ENCODE measurements at places on chromosomes 6 and 20.
A peak's percentile ranks its signal among the peaks of the same experiment; 100 is the strongest.

DNA sequence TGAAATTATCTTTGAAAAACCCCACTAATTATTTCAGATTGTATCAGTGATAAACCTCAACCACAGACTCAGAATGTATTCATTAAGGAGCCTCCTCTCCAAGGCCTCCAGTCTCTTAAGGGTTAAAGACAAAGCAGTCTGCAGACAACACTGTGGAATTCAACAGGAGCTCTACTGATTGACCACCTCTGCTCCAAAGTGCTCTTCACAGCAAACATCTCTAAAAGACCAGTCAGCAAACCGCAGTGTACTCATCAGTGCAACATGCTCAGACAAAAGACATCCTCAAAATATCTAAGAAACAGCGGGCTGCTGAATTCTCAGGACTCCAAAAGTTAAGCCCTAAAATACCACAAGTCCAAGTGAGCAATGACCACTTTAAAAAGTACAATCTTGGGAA lies 42.0 kb downstream of the UQCC1 start:
- no peak for DNase-seq

GRCh38 chr20:3129094-3129493 lies 30.6 kb downstream of the FASTKD5 start:
- no peak for DNase-seq

GRCh38 chr20:53187392-53188068 lies 215.4 kb downstream of the TSHZ2 start:
- no peak for DNase-seq

GRCh38 chr20:18678549-18679419 lies 90.9 kb downstream of the DTD1 start:
- DNase-seq, result no peak

GRCh38 chr6:169341706-169342105 lies 88.1 kb upstream of the THBS2 start:
- no peak for DNase-seq

DNA sequence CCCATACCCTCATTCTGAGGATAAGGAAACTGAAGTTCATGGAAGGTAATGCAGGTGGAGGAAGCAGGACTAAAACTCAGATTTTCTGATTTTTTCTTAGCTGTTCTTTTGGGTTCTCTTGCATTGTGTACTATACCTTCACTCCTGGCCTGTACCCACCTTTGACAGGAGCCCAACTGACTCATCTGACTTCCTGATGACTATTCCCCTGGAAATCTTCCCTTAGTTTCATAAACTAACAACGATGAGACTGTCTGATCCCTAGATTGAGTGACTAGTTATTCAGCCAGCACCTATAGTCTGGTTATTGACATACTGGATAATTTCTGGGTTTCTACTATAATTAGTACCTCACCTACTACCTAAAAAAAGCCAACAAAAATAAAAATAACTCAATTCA lies 10.1 kb downstream of the CRYBG1 start:
- no peak for DNase-seq

DNA sequence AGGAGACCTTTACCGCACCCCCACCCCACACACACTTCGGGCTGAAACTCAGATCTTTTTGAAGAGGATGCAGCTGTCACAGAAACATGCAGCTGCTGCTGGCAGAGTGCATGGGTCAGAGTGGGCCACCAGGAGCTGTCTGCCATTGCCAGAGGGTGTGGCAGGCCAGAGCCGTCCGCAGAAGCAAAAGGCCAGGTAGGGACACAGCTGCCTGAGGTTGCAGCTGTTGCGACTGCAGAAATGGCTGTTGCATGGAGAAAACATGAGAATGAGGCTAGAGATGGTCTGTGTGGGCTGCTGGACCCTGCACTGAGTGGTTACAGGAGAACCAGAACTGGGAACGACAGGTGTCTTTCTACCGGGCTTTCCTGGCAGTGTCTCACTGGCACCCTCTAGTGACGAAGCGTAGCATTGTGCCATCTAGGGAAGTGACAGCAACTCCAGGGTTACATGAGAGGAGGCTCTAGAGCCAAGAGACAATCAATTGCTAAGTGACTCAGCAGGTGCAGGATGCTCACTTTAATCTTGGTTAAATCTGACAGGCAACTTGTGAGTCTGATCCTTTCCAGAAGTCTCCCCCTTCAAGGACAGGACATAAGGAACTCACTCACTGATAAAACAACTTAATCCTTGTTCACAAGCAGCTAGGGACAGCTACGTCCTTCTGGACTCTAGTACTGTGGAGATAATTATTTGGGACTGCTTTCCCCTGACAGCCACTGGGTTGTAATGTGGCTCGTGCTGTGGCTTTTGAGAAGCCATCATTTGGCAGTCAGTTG lies 29.1 kb upstream of the SERPINB9 start:
- DNase-seq, result peak; percentile 89

DNA sequence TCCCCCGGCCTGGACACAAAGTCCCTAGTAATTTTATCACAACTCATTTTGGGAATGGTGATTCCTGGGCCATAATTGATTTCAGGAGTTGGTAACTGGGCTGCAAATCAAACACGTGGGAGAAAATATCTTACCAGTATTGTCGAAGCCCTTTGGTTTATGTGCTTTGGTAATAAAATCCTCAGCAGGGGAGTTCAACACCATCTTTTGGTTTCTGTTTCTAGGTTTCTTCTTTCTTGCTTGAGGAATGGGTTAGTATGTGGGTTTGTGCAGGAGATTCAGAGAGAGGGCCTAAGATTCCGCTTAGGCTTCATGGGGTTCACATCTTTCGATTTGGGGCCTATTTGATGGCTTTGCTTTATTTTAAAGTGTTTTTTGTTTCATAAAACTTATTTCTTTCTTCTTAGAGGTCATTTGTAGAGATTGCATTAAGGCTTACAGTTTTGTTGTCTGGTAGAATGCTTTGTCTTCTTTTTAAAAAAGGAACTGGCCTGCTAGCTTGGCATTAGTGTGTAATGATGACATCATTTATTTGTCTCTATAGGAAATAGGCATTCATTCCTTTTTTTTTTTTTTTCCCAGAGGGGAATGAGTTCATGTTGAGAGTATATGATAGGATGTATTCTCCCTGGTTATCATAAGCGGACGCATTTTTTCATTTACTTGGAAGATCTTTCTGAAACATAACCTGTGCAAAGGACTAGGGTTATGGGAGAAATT lies 45.8 kb downstream of the CYP24A1 start:
- DNase-seq, result no peak

GRCh38 chr20:24488064-24488799 lies 18.8 kb downstream of the SYNDIG1 start:
- no peak for DNase-seq

DNA sequence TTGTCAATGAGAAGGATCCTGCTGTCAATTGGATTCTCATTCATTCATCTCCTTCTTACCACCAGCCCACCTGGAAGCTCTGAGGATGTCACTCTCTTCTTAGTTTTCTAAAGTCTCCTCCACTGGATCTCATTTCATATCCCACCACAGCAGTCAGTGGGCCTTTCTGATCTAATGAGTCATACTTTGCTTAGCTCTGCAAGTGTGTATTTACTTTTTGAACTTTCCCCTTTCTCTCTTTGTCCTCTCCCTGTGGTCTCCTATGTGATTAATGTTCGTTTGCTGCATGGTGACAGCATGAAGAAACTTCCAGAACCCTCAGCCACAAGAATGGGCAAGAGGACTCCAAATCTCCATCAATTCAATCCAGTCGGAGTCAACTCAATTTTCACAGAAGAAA lies 63.6 kb upstream of the SYNDIG1 start:
- DNase-seq, result no peak

GRCh38 chr20:44231193-44231592 lies 15.9 kb upstream of the GDAP1L1 start:
- DNase-seq, result no peak

- DNase-seq, result no peak
Measured at GRCh38 chr6:142893088-142893487, 51.9 kb downstream of the HIVEP2 start.

DNA sequence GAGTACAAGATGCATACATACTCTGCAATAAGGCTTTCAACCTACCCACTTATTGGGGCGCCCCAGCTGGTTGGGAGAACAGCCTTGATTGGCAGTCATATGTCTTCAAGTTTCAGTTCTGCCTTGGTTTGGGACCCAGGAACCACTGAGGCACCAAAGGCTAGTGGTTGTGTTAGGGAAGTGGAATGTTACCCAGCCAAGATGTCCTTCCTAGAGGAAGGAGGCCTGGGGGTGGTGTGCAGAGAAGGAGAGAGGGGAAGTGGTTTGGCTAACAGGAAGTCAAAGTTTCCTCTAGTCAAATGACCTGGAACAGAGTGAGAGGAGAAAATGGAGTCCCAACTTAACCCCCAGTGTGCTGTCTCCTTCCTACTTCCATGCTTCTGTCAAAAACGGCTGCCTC lies 59.4 kb downstream of the CD164 start:
- DNase-seq, result no peak

GRCh38 chr6:158233214-158233795 lies 65.2 kb downstream of the GTF2H5 start:
- no peak for DNase-seq

- DNase-seq, result no peak
Measured at GRCh38 chr6:48397887-48398286, 286.9 kb upstream of the PTCHD4 start.

DNA sequence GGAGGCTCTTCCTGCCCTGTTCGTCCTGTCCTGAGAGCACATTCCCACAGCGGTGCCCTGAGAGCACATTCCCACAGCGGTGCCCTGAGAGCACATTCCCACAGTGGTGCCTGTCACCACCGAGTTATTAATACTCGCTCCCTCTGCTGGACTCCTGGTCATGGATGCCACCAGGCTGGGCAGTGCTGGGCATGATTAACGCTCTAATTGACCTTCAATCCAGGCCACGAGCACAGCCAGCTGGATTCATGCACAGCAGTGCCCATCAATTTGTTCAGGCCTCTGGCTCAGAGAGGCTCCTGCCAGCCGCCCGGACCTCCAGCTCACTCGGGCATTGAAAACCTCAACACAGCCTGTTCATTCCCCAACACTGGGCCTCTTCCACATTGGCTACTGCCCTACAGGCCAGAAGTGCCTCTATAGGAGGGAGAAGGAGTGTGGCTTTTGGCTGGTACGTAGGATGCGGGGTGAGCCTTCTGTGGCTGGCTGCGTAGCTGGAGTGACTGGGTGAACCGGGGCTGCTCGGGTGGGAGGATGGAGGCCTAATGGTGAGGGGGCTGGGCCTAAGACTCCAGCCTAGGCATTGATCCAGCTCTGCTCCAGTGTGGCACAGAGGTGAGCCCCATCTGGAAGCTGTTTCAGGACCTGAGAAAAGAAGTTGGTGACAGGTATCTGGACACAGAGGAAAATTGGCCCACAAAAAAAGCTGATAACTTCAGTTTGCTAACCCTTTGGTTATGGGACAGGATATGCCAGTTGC lies 9.3 kb downstream of the IP6K3 start:
- DNase-seq, result no peak

GRCh38 chr6:145818796-145819195 lies 4.2 kb upstream of the FBXO30 start:
- DNase-seq, result no peak

- no peak for DNase-seq
Measured at GRCh38 chr6:38985839-38986238, 62.7 kb upstream of the GLP1R start.

DNA sequence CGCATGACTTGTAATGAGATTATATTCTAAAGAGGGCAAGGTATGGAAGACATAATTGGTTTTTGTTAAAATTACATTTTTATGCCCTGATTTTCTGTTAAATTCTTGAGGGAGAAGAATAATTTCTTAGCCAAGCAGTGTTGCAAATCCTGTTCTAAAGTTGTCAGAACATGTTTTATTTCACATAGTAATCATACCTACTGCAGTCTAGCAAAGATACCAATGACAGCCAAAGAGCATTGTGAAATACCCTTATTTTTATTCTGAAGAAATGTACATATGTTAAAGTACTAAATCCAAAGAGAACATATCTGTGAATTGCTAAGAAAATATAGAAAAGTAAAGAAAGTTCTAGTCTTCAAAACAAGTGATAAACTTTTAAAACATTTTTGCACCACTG lies 39.6 kb upstream of the SMIM8 start:
- no peak for DNase-seq

DNA sequence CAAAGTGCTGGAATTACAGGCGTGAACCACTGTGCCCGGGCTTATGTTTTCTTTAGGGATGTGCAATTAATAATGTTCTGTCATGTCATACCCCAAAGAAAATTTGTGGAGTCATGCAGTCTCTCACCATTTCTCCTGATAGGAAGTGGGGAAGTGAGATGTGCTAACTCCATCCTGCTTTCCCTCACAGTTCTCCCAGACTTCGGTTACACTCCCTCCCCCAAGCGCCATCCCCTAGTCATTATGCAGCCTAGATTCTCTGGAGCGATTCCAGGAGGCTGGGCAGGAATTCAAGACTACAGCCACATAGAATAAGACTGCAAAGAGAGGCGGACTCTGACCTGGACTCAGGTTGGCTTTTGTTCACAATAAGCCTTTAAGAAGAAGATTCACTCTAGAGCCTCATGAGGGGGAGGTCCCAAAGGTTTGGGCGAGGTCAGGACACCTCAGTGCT lies 271.4 kb downstream of the ALDH8A1 start:
- no peak for DNase-seq

- DNase-seq, result no peak
Measured at GRCh38 chr6:145271040-145271439, 464.3 kb downstream of the EPM2A start.

- DNase-seq, result no peak
Measured at GRCh38 chr6:122589115-122589514, 21.1 kb upstream of the PKIB start.

GRCh38 chr6:69594405-69594804 lies 202.4 kb downstream of the LMBRD1 start:
- DNase-seq, result no peak

- no peak for DNase-seq
Measured at GRCh38 chr6:118667988-118668387, 16.6 kb upstream of the CEP85L start.

DNA sequence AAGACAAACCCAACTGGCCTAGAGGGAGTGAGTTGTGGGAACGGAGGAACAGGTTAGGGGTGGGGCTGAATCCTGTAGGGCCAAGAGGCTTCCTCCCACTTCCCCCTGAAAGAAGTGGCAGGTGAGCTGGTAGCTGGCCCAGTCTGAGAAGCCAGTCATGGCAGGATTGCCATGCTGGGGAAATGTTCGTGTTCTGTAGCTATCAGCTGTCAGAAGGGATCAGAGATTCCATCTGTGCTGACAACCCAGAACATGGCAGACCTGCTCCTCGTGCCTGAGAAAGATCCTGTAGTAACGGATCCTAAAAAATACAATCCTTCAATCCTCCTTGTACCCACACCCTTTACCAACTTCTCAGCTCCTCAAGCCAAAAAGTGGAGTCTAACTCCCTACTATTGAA lies 43.0 kb downstream of the BANF2 start:
- no peak for DNase-seq

DNA sequence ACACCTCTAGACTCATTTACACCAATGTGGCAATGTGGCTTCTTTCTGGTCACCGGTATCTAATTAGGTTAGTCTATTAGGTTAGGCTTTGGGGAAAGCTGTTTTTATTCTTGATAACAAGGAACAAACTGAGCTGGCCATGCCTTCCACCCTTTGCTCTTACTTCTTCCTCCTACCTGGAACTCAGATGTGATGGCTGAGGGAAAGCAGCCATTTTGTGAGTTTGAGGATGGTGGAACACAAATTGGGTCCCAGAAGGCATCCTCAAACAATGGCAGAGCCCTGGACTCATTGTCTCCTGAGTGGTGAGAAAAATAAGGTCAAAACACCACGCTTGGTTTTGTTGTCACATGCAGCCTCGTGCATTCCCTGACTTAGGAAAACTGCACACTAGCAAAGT lies 7.7 kb downstream of the CDH4 start:
- DNase-seq, result no peak

- DNase-seq, result no peak
Measured at GRCh38 chr20:13205425-13205824, 15.6 kb upstream of the ISM1 start.

- DNase-seq, result no peak
Measured at GRCh38 chr6:118981884-118982574, 47.1 kb upstream of the MCM9 start.

- DNase-seq, result no peak
Measured at GRCh38 chr6:130752267-130752666, 74.9 kb upstream of the SMLR1 start.

Data from stimulated activated CD4-positive, alpha-beta T cell treated with anti-CD3 and anti-CD28 coated beads, Interleukin-1b, Interleukin-23, amount 100 ng/mL, for 48 hours (primary cell).